ENCODE measurements at places on chromosomes 1 and 21. TPM values are rescaled to one million over a fixed set of nuclear protein-coding genes. Genes with fewer than 3 reads are reported as not detected.
A peak's percentile ranks its signal among the peaks of the same experiment; 100 is the strongest.

The ARHGEF16 gene
- polyA plus RNA-seq = 4.2 TPM

DNA sequence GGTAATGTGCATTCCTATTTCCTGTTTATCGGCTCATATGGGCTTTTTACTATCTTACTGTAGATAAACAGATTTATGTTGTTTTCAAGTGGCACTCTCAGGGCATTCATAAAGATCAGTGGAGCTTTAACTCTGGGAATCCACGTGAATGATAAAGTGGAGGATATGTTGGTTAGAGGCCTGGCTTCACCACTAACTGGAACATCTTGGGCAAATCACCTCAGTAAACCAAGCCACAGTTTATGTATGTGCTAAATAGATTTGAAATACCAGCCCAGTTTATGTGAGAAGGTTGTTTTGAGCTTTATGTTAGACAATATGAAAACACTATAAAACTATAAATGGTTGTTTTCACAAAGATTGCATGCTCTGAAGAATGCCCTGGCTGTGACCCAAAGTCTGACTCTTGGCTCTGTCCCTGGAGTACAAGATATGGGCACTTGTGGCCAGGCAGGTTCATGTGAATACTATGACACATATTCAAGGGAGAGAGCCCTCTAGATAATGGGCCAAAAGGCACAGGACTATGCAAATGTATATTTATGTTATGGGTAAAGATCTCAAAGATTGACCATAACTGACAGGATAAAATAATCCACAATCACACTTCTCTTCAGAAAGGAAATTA is 36.7 kb downstream of the FAM163A start:
- DNase-seq = no peak

The FCRL1 gene
- polyA plus RNA-seq = 0.10 TPM

DNA sequence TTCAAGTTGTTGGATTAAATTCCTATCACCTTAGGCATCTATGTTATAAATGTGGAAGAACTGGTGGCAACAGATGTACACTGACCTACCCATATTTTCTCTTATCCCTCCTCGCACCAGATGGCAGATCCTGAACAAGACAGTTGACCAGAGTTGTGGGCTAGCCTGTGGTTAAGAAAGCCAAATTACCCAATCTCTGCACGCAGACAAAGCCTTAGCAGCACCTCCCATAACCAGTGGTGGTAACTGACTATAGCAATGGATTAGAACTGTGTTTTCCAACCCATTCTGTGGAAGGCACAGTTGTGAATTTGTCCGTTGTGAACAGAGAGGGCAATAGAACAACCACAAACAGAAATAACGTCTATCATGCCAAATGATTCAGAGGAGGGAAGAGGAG is 20.6 kb downstream of the ABCB10 start:
- no peak for DNase-seq

The PTAFR gene
- polyA plus RNA-seq = 5.3 TPM

GRCh38 chr1:112581586-112582192 is 37.3 kb downstream of the ST7L start:
- DNase-seq = no peak

- no peak for DNase-seq
Observed at GRCh38 chr1:245693116-245693793, 538.5 kb downstream of the KIF26B start.

GRCh38 chr1:3618881-3619671 is 5.7 kb upstream of the TPRG1L start:
- peak; percentile 59 for DNase-seq

The OR2L13 gene
- polyA plus RNA-seq = 0.04 TPM

The ARMH1 gene
- 3.5 TPM for polyA plus RNA-seq

- DNase-seq = no peak
Observed at GRCh38 chr21:18987520-18988026, 584.0 kb upstream of the TMPRSS15 start.

The WDR77 gene
- 27.3 TPM for polyA plus RNA-seq

- no peak for DNase-seq
Observed at GRCh38 chr1:164382384-164382783, 176.6 kb upstream of the PBX1 start.

The TSEN15 gene
- polyA plus RNA-seq = 22.7 TPM

DNA sequence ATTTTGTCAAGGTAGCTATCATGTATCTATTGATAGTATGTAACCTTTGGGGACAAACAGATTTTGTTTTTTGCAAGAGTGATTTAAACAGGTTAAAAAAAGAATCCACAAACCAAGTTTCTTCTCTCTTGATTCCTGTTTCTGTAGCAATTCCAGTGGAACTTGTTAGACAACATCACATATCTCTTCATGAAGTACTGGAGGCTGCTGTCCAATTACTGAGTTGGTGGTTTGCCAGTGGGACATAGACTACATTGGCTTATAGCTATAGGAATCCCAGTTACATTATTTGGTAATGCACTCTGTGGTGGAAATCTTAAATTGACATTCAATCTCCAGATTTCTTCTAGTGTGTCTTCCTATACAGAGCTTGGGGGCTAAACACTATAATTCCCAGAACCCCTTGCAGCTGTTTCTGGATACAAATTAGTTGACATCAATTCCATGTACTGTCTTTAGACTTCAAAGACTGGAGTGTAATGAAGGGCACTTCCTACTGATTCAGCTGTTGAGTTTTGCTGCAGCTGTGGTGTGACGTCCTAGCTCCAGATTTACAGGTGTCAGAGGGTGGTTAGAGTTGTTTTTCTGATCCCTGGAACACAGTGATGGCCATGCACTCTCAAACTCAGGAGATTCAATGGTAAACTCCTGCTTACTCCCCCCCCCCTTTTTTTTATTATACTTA is 29.4 kb upstream of the GCLM start:
- DNase-seq = no peak

- DNase-seq = no peak
Observed at GRCh38 chr1:213303286-213303685, 252.2 kb downstream of the RPS6KC1 start.

The AMY1C gene
- polyA plus RNA-seq = not detected

The FTCD gene
- polyA plus RNA-seq = 0.75 TPM

DNA sequence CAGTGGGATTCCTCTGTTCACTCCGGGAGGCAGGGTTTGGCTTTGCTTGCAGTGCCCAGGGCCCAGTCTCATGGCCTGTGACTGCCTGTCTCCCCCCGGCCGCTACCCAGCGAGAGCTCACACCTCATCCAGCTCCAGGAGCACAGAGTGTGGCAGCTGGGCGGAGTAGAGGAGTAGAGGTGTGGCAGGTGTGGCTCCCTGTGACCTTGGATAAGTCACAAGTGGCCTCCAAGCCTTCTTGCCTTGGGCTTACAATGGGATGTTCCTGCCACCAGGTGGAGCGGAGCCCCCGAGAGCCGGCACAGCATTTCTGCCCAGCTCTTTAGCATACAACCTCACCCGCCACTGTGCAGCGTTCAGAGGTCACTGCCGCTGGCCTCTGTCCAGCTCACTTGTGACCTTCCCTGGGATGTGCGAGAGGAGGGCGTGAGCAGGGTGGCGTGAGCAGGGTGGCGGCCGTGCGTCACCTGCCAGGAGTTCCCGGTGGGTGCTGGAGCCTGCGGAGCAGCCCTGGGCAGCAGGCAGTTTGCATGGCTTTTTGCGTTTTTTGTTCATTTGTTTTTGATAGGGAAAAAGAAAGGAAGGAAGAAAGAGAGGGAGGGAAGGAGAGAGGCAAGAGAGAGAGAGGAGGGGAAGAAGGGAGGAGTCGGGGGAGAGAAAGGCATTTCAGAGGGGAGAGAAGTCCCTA is 42.4 kb downstream of the CRYAA start:
- DNase-seq = no peak

DNA sequence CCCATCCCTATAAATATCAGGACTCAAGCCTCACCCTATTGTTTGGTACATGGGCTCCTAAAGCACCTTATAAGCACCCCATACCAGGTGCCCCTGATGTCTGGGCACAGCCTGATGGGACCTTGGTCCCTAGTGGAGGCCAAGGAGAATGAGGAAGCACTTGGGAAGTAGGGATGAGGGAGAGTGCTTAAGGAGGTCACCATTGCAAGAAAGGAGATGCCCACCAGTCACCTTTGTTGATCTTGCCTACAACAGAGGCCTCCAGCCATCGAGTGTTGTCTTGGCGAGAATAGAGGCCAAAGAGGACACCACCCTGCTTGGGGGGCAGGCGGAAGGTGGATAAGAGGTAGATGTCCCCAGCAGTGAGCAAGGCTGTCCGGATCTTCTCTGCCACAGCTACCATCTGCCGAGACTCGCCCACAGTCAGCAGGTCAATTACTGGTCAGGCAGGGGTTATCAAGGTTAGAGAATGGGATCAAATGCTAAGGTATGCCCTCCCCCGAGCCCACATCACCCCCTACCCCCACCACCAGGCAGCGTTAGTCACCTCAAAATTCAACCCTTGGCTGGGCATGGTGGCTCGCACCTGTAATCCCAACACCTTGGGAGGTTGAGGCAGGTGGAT is 1.6 kb downstream of the THBS3 start:
- DNase-seq = no peak

The SPSB1 gene
- polyA plus RNA-seq = 36.4 TPM

DNA sequence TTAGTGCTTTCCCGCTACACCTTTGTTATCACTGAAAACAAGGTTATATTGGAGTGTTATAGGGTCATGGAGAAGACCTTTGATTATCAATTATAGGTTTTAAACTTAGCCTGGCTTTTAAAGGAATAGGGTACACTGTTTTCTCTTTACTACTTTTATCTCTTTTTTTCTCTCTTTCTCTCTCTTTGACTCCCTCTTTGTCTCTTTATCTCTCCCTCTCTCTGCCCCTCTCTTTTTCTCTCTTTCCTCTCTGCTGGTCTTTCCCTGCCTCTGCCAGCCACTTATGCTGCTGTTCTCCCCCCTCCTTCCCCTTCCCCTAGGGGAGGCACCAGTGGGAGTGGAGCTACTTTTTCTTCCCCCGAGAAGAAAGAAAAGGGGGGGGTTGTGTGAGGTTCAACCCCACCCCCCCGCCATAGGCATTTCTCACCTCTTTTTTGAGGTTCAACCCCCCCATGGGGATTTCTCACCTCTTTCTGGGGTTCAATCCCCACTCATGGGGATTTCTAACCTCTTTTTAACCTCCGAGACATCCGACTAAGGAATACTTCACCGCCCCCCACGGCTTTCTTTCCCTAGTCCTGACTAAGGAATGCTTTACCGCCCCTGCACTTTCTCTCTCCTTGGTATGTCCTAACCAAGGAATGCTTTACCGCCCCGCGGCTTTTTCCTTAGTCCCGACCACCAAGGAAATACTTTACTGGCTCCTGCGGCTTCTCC is 17.2 kb upstream of the ZBTB8B start:
- DNase-seq = no peak

The KRTAP7-1 gene
- not detected for polyA plus RNA-seq

The ABCG1 gene
- 16.3 TPM for polyA plus RNA-seq

DNA sequence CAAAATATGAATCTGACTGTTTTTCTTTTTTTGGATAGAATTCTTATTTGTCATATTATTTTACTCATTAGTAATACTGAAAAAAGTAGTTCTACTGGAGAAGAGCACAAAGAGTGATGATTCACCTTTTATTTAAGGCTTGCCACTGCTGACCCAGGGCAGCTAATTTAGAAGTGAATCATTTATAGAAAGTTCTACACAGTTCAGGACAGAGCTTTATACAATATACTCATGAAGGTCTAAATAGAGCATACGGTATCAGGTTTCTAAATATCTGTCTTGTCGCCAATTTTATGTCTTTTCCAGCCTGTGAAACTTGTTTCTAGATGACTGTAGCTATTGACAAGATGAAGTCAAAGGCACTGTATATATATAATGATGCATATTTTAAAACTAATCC is 25.0 kb downstream of the GIPC2 start:
- no peak for DNase-seq

GRCh38 chr1:61496501-61496900 is 228.4 kb downstream of the TM2D1 start:
- DNase-seq = no peak

DNA sequence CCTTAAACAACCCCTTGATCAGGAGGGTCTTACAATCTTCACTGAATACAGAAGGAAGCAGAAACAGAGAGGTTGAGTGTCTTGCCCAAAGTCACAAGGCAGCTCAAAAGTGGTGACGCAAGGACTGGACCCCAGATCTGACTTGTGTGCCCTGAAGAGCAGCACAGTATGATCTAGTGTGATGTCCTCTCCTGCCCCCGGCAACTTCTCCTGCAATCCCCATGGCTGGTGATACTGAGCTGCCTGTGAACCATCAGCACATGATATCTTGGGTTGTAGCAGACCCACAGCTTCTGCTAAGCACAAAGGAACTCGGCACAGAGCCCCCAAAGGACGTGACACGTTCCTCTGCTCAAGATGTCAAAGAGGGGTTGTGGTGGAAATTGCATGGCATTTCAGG is 51.2 kb upstream of the EDN2 start:
- DNase-seq = no peak

The NMNAT2 gene
- polyA plus RNA-seq = 1.4 TPM

The KIAA0319L gene
- 18.3 TPM for polyA plus RNA-seq

The CASQ2 gene
- 111 TPM for polyA plus RNA-seq

GRCh38 chr1:230231774-230232145 is 164.7 kb downstream of the GALNT2 start:
- DNase-seq = peak; percentile 55

The BCL2L15 gene
- 0.25 TPM for polyA plus RNA-seq

DNA sequence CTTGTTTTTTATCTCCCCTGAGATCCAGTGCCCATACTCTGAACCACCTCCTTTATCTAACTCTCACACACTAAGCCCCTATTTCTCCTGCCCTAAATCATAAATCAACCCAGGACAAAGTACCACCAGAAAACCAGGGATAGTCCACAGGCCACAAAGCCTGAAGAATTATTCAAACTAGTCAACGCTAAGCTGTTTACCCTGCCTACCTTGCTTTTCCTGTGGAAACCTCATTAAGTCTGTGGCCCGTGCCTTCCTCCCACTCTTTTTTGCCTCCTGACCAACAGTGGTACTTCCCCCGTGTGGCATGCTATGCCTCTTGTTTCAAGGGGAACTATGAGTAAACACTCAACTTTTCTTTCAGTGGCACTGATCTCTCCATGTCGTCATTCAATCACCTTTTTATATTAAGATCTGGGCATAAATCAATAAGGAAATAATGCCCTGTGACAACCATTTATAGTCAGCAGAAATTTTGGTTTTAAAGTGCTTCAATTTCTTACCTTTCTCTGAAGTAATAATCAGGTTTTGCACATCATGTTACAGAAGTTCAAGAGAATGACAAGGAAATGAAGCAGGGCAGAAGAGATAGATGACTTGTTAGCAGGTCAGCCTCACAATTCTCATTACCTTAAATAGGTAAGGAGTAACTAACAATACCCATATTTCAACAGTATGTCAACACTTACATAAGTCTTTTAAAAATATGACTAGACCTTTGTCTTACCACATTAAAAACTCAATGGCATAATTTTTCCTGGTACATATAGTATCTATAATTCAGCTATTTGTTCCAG is 32.1 kb downstream of the EYA3 start:
- no peak for DNase-seq

The AADACL4 gene
- not detected for polyA plus RNA-seq

GRCh38 chr1:116874733-116875249 is 34.9 kb upstream of the PTGFRN start:
- DNase-seq = no peak

The VWA5B1 gene
- polyA plus RNA-seq = 0.51 TPM

- no peak for DNase-seq
Observed at GRCh38 chr1:234759888-234760287, 149.9 kb upstream of the IRF2BP2 start.
